Activated naive CD4-positive, alpha-beta T cell treated with anti-CD3 and anti-CD28 coated beads for 36 hours (primary cell): ENCODE measurements at places on chromosomes 12 and 14. TPM values are rescaled to one million over a fixed set of nuclear protein-coding genes. Genes with fewer than 3 reads are reported as not detected.
A peak's percentile ranks its signal among the peaks of the same experiment; 100 is the strongest.

The CLEC2A gene
- total RNA-seq = not detected

DNA sequence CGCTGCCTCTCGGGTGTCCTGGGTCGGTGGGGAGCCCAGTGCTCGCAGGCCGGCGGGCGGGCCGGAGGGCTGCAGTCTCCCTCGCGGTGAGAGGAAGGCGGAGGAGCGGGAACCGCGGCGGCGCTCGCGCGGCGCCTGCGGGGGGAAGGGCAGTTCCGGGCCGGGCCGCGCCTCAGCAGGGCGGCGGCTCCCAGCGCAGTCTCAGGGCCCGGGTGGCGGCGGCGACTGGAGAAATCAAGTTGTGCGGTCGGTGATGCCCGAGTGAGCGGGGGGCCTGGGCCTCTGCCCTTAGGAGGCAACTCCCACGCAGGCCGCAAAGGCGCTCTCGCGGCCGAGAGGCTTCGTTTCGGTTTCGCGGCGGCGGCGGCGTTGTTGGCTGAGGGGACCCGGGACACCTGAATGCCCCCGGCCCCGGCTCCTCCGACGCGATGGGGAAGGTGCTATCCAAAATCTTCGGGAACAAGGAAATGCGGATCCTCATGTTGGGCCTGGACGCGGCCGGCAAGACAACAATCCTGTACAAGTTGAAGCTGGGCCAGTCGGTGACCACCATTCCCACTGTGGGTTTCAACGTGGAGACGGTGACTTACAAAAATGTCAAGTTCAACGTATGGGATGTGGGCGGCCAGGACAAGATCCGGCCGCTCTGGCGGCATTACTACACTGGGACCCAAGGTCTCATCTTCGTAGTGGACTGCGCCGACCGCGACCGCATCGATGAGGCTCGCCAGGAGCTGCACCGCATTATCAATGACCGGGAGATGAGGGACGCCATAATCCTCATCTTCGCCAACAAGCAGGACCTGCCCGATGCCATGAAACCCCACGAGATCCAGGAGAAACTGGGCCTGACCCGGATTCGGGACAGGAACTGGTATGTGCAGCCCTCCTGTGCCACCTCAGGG lies 679 bp downstream of the ARF6 start:
- no peaks in the 10 kb centered on the region for H3K27me3 ChIP-seq
- peaks cover 46% of the 10 kb centered on the region for H3K36me3 ChIP-seq
- DNase-seq = peak; percentile 69
- H3K27ac ChIP-seq = peak overlapping the region; percentile 100

The MIP gene
- not detected for total RNA-seq

GRCh38 chr14:85273099-85273677 lies 256.8 kb upstream of the FLRT2 start:
- H3K4me3 ChIP-seq = no peak overlapping the region
- H3K4me1 ChIP-seq = no peaks in the 10 kb centered on the region
- H3K27me3 ChIP-seq = no peaks in the 10 kb centered on the region
- no peak for DNase-seq
- H3K36me3 ChIP-seq = no peaks in the 10 kb centered on the region

The KRT82 gene
- total RNA-seq = not detected

- no peaks in the 10 kb centered on the region for H3K36me3 ChIP-seq
- no peak for DNase-seq
- peaks cover 5% of the 10 kb centered on the region for H3K4me1 ChIP-seq
- H3K27me3 ChIP-seq = peaks cover 62% of the 10 kb centered on the region
- no peak overlapping the region for H3K27ac ChIP-seq
- H3K4me3 ChIP-seq = no peak overlapping the region
Measured at GRCh38 chr12:130715150-130715997, 725 bp downstream of the RIMBP2 start.

- no peaks in the 10 kb centered on the region for H3K36me3 ChIP-seq
- H3K27ac ChIP-seq = no peak overlapping the region
- H3K4me1 ChIP-seq = no peaks in the 10 kb centered on the region
- H3K27me3 ChIP-seq = no peaks in the 10 kb centered on the region
Measured at GRCh38 chr12:31249356-31249755, 76.6 kb downstream of the SINHCAF start.

The ETFBKMT gene
- total RNA-seq = 1.2 TPM

- H3K27ac ChIP-seq = no peak overlapping the region
- H3K4me3 ChIP-seq = no peak overlapping the region
- H3K4me1 ChIP-seq = peaks cover 8% of the 10 kb centered on the region
- DNase-seq = no peak
- H3K27me3 ChIP-seq = no peaks in the 10 kb centered on the region
Measured at GRCh38 chr12:26275313-26276131, 80.1 kb downstream of the SSPN start.

- H3K36me3 ChIP-seq = no peaks in the 10 kb centered on the region
- no peaks in the 10 kb centered on the region for H3K27me3 ChIP-seq
- peaks cover 4% of the 10 kb centered on the region for H3K4me1 ChIP-seq
- no peak for DNase-seq
- H3K27ac ChIP-seq = no peak overlapping the region
Measured at GRCh38 chr12:2300886-2301285, 248.1 kb downstream of the CACNA1C start.

The EIF2S3B gene
- 2.1 TPM for total RNA-seq

DNA sequence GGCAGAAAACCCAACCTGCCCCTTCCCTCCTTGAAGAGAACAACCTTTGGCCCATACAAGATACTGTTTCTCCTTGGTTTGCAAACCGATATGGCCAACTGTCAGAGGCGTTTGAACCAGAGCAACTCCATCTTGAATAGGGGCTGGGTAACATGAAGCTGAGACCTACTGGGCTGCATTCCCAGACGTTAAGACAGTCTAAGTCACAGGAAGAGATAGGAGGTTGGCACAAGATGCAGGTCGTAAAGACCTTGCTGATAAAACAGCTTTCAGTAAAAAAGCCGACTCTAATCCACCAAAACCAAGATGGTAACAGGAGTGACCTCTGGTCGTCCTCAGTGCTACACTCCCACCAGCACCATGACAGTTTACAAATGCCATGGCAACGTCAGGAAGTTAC lies 42.7 kb upstream of the TMEM132C start:
- no peaks in the 10 kb centered on the region for H3K4me1 ChIP-seq
- DNase-seq = no peak
- H3K36me3 ChIP-seq = no peaks in the 10 kb centered on the region
- H3K27me3 ChIP-seq = no peaks in the 10 kb centered on the region

DNA sequence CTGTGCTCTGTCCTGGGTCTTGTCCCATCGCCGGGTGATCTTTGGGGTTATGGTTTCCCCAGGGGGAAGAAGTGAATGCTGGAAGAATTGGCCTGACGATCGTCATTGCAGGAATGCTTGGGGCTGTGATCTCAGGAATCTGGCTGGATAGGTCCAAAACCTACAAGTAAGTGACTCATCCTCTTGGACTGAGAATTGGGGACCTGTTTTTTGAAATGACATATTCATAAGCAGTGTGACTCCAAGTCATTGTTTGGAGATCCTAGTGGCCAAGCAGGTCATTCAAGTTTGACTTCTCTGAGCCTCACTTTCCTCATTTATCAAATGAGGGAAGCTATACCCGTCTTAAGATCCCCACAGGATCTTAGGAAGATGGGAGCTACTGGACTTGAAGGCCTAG lies 25.8 kb downstream of the ERG28 start:
- H3K36me3 ChIP-seq = no peaks in the 10 kb centered on the region
- no peak for DNase-seq
- H3K4me1 ChIP-seq = no peaks in the 10 kb centered on the region
- no peak overlapping the region for H3K4me3 ChIP-seq
- H3K27me3 ChIP-seq = no peaks in the 10 kb centered on the region
- no peak overlapping the region for H3K27ac ChIP-seq

GRCh38 chr14:32683679-32684078 lies 255.0 kb upstream of the NPAS3 start:
- H3K27me3 ChIP-seq = no peaks in the 10 kb centered on the region
- H3K27ac ChIP-seq = no peak overlapping the region
- H3K4me3 ChIP-seq = no peak overlapping the region
- H3K4me1 ChIP-seq = no peaks in the 10 kb centered on the region
- no peaks in the 10 kb centered on the region for H3K36me3 ChIP-seq

DNA sequence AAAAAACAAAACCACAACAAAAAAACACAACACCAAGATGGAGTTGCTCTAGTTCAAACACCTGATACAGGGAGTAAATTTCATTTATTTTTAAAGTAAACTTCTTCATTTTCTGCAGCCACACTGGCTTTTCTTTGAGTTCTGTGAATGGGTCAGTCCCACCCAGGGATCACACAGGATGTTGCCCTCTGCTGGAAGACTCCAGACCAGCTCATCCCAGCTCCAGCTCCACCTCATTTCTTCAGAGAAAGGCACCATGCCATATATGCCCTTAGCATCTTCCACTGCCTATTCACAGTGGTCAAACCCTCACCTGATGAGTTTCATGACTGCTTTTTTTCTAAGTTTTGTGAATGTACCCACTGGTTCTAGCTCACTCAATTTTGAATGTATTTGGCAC lies 8.0 kb downstream of the GLIPR1 start:
- H3K27me3 ChIP-seq = no peaks in the 10 kb centered on the region
- H3K27ac ChIP-seq = no peak overlapping the region
- no peak overlapping the region for H3K4me3 ChIP-seq
- peak; percentile 11 for DNase-seq
- H3K36me3 ChIP-seq = peaks cover 3% of the 10 kb centered on the region

DNA sequence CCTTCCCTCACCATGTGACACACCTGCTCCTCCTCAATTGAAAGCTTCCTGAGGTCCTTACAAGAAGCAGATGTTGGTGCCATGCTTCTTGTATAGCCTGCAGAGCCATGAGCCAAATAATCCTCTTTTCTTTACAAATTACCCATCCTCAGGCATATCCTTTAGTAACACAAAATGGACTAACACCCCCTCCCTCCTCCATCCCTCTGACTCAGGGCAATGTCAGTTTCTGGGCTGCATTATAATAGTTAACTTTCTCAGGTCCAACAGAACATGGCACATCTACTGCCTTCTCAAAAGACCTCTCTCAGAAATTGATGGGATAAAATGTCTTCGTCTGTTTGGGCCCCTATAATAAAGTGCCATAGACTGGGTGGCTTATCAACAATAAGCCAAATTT lies 287.0 kb downstream of the DPF3 start:
- H3K27ac ChIP-seq = no peak overlapping the region
- no peak overlapping the region for H3K4me3 ChIP-seq
- no peaks in the 10 kb centered on the region for H3K27me3 ChIP-seq

The KERA gene
- total RNA-seq = not detected

The POTEM gene
- total RNA-seq = not detected

DNA sequence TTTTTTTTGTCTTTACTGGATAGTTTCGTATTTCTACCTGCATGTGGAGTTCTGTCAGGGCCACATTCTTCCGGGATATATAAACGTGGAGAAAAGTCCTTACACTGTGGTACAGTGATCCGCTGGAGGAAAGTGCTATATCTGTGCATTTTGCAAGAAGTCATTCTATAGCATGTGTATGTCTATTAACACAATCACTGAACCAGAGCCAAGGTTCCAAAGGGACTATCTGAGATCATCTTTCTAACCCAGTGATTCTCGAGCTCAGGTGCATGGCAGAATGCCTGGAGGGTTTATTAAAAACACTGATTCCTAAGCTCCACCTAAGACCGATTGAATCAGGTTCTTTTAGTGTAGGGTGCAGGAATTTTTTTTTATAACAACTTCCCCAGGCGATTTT lies 354.0 kb downstream of the NRXN3 start:
- no peak overlapping the region for H3K4me3 ChIP-seq
- H3K27me3 ChIP-seq = no peaks in the 10 kb centered on the region
- H3K4me1 ChIP-seq = no peaks in the 10 kb centered on the region
- no peak overlapping the region for H3K27ac ChIP-seq

GRCh38 chr12:119229205-119229604 lies 50.5 kb downstream of the HSPB8 start:
- no peak overlapping the region for H3K27ac ChIP-seq
- H3K27me3 ChIP-seq = peaks cover 14% of the 10 kb centered on the region
- H3K4me3 ChIP-seq = no peak overlapping the region
- H3K36me3 ChIP-seq = no peaks in the 10 kb centered on the region
- no peak for DNase-seq

DNA sequence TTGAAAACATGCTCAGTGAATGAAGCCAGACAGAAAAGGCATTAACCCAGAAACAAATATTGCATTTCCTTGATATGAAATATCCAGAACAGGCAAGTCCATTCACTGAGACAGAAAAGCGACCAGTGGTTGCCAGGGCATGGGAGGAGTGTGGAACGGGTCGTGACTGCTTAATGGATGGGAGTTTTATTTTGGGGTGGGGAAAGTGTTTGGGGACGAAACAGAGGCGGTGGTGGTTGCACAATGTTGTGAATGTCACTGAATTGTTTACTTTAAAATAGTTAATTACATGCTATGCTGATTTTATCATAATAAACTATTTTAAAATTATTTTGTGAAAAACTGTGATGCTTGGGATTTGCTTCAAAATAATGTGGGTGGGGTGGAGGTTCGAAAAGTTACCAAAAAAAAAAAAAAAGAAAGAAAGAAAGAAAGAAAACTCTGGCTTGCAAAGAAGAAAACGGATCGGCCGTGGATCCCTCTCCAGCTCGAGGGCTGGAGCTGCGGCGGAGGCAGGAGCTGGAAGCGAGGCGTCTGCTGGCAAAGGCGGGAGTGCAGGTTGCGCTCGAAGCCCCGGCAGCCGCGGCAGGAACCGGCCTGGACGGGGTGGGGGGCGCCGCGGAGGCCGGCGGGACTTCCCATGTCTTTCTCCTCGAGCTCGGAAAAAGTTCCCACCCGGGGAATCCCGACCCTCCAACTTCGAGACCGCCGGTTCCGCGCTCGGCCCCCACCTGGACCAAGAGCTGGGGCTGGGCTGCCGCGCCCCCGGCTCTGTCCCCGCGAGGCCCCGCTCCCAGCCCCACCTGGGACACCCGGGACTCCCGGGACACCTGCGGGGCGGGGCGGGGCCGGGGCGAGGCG lies 524 bp upstream of the P2RX2 start:
- H3K4me1 ChIP-seq = peaks cover 8% of the 10 kb centered on the region
- no peaks in the 10 kb centered on the region for H3K36me3 ChIP-seq
- peaks cover 29% of the 10 kb centered on the region for H3K27me3 ChIP-seq
- no peak overlapping the region for H3K4me3 ChIP-seq

DNA sequence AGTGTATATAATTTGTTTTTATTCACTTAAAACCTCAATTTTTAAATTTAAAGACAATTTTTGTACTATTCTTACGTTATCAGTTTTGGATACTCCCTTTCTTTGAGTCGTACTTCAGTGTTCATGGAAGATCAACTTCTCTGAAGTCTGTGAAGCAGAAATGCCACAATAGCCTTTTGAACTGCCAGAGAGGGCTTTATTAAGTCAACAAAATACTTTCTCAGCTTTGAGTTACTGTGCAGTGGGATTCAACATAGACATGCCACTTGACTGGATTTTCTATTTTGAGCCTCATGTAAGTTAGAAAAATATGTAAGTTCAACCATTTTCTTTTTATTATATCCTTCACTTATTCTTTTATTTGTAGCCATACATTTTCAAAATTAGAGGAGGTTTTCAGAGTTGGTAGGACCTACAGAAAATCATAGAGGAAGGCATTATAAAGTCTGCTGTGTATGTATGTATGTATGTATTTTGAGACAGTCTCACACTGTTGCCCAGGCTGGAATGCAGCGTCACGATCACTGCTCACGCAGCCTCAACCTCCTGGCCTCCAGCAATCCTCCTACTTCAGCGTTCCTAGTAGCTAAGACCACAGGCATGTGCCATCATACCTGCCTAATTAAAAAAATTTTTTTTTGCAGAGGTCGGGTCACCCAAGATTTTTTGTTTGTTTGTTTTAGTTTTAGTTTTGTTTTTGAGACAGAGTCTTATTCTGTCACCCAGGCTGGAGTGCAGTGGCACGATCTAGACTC lies 31.3 kb upstream of the BCAT1 start:
- no peaks in the 10 kb centered on the region for H3K27me3 ChIP-seq
- no peak for DNase-seq
- H3K4me1 ChIP-seq = peaks cover 2% of the 10 kb centered on the region
- H3K4me3 ChIP-seq = no peak overlapping the region
- H3K36me3 ChIP-seq = peaks cover 4% of the 10 kb centered on the region
- no peak overlapping the region for H3K27ac ChIP-seq
